ENCODE measurements at places on chromosomes 11 and 22.

DNA sequence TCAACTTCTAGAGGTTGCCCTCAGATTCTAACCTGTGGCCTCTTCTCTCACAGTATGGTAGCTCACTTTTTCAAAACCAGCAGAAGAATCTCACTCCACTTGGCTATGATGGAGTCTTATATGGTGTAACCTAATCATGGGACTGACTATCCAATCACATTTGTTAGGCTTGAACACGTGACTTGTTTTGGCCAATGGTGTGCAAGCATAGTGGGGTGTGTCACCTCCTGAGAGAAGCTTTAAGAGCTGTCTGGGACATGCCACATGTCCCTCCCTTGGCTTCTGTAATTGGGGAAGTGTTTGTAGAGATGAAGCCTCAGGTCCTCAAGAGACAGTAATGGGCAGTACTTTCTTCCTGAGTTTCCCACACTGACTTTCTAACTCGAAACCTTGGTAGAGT, 12.8 kb upstream of the SMIM38 start:
- DNase-seq: no peak

DNA sequence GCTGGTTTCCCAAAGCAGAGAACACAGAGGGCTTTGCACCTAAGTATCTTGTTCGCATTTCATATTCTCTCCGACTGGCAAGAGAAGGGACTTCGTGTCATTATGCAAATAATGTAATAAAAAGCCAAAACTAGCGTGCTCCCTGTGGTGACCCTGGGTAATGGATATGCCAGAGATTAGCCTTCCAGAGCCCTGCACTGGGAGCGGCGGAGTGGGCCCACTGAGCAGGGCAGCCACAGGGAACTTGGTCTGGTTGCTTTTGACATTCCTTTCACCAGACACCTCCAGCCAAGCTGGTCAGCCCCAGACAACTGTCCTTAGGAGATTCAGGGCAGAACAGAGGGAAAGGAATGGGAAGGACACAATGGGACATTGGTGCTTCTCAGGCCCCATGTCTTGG, 56.1 kb downstream of the FLI1 start:
- no peak for DNase-seq

- no peak for DNase-seq
Observed at GRCh38 chr22:49398646-49399045, 429.0 kb downstream of the BRD1 start.

DNA sequence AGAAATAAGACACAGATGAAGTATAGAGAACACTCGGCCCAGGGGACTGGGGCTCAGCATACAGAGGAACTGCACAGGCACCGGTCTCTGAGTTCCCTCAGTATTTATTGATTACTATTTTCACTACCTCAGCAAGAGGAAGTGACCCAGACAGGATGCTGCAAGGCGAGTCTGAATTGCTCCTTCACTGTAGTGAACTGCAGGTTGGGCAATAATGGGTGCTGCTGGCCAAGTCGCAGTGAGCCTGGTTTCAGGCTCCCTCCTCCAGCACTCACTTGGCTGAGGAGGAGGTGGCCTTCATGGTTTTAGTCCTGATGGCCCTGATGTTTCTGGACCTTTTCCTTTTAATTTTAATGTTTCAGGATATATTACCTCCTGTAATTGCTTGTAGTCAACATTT, 10.4 kb downstream of the OR52K2 start:
- no peak for DNase-seq

DNA sequence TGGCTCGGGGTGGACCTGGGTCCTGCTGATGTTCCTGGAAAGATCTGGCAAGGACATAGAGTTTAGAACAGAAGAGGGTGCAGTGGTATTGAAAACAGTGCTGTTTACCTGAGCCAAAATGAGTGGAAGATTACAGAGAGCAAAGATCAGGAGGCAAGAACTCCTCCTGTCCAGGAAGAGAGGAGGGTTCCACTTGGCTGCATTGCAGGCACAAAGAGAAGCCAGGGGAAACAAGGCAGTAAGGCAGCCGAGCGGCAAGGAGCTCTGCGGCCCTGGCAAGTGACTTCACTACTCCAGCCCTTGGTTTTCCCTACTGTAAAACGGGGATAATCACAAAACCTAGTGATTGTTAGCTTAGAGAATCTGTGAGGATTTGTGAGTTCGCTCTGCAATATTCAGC, 3.7 kb upstream of the PACSIN2 start:
- no peak for DNase-seq

DNA sequence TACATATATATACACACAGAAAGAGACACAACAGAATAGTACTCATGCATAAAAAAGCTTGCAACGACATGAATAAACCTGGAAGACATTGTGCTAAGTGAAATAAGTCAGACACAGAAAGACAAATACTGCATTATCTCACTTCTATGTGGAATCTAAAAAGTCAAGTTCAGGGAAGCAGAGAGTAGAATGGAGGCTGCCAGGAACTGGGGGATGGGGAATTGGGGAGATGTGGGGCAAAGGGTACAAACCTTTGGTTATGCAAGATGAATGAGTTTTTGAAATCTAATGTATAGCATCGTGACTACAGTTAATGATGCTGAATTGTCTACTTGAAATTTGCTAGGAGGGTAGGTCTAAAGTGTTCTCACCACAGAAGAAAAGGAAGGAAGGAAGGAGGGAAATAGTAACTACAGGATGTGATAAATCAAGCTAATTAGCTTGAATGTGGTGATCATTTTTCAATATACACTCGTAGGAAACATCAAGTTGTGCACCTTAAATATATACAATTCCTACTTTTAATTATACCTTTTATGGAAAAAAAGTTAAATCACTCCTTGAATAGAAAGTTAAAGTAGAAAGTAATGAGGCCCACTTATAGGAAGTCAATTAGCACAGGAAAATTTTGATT, 33.8 kb downstream of the MMP13 start:
- DNase-seq: no peak

DNA sequence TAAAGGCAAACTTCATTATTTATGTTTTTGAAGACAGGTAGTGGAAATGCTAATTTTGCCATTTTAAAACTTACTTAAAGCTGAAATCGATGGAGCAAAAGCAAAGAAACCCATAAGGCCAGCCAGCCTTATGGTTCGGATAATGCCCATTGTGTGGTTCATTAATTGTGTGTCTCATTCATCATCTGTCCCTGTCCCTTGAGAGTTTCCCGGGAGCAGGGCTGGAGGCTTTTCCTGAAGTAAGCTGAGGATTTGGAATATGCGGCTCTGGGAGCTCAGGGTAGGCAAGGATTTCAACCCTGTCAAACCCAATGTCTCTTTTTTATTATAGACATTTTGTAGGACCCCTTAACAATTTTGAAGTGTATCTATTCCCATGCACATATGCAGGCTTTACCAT, 790.0 kb upstream of the KIRREL3 start:
- DNase-seq: no peak

- DNase-seq: no peak
Observed at GRCh38 chr22:38706101-38706900, 557 bp downstream of the GTPBP1 start.

- DNase-seq: no peak
Observed at GRCh38 chr11:48134221-48134922, 82.2 kb upstream of the OR4B1 start.

DNA sequence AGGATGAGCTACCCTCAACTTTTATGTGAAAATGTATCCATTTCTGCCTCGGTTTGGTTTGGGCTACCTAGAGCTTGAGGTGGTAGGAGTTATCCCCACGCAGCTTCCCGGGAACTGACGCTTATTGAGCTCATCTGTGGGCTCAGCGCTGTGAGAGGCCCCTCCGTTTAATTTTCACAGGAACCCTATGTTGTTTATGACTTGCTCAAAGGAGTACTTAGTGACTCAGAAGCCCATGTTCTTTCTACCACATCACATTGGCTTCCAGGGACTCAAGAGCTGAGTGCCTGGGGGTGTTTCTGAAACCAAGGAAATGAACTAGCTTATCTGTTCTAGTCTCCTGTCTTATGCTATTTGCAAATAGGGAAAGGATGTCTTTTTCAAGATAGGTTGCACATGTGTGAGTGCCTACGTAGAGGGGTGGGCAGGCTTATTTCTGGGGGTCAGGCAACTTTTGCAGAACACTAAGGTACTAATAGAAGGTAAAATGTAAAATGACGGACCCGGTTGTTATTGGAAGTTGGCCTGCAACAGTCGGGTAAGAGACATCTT, 40.5 kb downstream of the MICAL2 start:
- no peak for DNase-seq

DNA sequence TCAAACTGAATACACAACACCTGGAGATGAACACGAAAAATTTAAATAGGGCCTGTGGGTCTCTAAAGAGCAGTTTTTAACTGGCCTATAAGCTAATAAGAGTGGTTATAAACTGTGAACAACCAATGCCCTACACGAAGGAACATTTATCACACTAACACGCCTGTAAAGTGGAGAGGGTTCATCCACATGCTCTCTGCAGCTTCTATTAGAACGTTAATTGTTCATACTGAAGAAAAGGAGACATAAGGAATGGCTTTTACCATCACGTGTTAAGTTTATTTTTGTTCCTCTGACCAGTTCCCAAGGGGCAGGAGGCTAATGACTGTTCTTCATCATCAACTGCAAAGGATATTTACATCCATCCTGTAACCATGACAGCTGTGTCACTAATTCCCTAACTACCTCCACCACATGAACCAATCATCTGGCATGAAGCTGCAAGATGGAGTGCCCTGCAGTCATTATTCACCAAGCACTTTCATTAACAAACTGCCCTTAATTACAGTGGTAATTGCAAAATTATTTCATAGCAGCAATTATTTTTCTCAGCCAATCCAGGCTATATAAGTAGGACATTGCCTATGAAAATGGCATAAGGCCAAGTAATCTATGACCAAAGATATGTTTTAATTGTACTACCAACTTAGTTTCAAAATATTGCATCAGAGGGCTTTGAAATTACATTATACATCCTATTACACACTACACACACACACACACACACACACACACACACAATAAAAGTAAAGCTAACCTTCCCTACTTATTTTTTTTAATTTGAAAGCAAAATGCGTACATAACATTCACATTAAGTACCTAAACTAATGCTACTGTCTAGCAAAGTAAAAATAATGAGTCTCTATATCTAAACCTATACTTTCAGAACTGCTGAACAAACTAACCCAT, 186.7 kb downstream of the CADM1 start:
- no peak for DNase-seq

GRCh38 chr11:19433791-19434190, 193.0 kb upstream of the E2F8 start:
- no peak for DNase-seq

DNA sequence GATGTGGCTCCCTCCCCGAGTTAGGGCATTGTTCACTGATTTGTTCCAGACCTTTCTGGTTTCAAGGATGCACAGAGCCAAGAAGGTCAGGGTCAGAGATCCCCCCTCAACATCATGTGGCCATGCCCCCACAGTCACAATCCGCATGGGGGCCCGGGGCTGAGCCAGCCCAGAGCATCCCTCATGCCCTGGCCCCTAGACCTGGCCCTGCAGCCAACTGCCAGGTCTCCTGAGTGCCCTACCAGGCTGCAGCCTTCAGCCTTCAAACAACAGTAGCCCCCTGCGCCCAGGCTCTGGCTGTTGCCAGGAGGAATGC, 142.4 kb downstream of the CRYBB2 start:
- no peak for DNase-seq

DNA sequence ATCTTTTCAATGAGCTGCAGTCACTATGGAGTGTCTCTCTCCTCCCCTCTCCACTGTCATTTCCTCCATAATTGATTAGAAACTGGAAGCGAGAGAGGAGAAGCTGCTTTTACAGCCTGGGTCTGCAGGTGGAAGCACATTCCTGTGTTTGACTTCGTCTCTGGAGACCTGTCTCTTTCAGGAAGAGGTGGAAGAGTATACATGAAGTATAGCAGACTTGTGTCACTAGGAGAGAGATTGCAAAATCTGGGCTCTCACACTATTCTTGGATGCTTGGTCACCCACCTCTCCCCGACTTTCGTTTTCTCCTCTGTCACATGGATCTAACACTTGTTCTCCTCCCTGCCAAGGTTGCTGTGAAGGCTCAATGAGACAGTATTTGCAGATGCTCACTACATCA, 323.3 kb downstream of the NTM start:
- no peak for DNase-seq

DNA sequence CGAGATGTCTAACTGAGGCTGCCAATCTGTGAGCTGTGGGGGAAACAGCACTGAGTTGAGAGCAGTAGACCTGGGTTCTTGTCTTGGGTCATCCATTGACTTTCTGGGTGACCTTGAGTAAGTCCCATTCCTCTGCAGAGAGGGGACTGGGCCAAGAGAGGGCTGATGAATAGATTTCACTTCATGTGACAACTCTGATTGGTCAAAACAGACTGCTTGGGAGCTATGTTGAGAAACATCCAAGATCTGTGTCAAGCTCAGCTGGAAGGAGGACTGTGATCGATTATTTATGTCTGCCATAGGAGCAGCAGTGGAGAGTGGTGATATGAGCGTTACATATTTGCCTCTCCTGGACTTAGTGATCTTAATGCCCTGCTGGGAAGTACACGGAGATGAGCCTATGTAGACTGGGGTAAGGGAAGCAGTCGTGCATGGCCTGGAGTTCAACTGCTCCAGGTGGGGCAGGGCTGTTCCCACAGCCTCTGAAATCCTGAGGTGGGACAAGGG, 47.7 kb downstream of the OTOG start:
- DNase-seq: no peak

- DNase-seq: no peak
Observed at GRCh38 chr22:50101870-50102565, 12.2 kb downstream of the MOV10L1 start.
